NCI-H2081 treated with DMSO at 0.1 percent for 48 hours (cell line): ENCODE measurements at places on chromosomes 3 and 15.

GRCh38 chr3:120550546-120550945 lies 45.6 kb upstream of the NDUFB4 start:
- DNase-seq, result no peak

- DNase-seq, result no peak
Observed at GRCh38 chr3:43692085-43692855, 1.5 kb downstream of the ABHD5 start.

DNA sequence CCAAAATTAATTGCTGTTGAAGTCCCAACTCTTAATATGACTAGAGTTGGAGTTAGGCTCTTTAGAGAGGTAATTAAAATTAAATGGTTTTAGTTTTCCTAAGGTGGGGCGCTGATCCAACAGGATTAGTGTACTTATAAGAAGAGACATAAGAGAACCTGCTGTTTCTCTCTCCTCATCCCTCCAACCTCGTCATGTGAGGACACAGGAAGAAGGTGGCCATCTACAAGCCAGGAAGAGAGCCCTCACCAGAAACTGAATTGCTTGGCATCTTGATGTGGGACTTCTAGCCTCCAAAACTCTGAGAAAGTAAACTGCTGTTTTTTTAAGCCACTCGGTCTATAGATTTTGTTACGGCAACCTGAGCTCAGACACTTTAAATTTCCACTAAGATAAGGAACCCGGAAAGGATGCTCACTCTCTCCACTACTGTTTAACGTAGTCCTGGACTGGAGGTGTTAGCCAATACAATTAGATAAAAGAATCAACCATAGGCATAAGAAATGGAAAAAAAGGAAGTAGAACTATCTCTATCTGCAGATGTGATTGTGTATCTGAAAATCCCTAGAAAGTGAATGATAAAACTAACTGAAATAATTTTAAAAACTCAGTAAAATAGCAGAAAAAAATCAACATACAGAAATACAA lies 26.8 kb downstream of the DCBLD2 start:
- no peak for DNase-seq

- DNase-seq, result no peak
Observed at GRCh38 chr3:26279091-26279490, 343.5 kb upstream of the LRRC3B start.

DNA sequence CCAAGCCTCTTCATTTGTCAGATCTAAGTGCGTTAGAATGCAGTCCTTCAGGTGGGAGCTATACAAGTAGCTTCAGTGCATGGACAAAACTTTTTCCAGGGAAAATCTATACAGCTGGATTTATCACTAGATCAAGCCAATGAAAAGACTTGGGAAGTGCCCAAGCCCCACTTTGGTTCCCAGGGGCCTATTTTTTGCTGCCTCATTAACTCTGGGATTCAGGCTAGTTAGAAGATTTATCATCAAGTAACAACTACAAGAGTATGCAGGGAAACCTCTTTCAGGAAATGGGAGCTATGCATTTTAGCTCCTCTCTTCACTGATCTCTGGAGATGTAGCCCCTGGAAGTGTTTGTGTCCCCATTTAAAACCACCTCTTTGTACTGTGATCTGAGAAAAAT lies 908.8 kb downstream of the SQOR start:
- no peak for DNase-seq

GRCh38 chr3:37853691-37854413 lies 7.8 kb upstream of the CTDSPL start:
- no peak for DNase-seq

DNA sequence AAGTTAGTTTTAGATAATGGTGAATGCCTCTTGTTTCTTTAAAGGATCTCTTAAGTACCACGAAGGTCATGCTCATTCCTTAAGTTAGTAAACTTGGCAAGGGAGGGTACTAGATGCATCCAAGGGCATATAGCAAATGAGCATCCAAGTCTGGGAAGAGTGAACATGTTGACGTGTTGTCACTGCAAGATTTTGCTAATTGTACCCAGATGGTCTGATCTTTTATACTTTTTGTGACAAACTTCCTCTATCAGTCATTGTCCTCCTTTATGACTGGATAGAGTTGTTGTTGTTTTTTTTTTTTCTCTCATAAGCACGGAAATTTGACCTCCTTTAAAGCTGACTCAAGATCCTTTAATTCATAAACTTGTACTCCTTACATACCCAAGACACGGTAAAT lies 121.3 kb downstream of the CHST2 start:
- no peak for DNase-seq

DNA sequence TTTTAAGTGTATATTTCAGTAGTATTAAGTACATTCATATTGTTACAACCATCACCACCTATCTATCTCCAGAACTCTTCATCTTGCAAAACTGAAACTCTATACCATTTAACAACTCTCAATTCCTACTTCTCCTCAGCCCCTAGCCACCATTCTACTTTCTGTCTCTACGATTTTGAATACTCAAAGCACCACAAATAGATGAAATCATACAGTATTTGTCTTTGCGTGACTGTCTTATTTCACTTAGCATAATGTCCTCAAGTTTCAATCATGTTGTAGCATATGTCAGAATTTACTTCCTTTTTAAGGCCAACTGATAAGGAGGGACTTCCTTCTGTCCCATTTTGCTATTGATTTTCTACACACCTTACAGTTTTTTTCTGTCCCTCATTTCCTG lies 593.3 kb downstream of the FHIT start:
- DNase-seq, result no peak

DNA sequence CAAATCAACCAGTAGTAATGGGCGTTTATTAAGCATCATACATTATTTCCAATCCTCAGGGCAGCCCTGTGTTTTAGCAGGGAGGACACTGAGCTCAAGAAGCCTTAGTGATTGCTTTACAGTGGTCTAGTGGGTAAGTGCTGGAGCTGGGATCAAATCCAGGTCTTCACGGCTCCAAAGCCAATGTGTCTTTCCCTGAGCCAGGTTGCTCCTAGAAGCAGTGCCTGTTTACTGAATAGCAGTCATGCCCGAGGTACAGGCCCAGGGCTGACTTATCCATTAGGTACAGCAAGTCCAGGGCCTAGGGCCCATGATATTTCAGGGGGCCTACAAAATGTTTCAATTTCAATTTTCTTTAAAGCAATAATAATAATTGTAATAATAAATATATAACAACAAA lies 9.6 kb upstream of the SMAD6 start:
- no peak for DNase-seq

- DNase-seq, result no peak
Observed at GRCh38 chr3:187713504-187713903, 11.1 kb upstream of the RTP2 start.

DNA sequence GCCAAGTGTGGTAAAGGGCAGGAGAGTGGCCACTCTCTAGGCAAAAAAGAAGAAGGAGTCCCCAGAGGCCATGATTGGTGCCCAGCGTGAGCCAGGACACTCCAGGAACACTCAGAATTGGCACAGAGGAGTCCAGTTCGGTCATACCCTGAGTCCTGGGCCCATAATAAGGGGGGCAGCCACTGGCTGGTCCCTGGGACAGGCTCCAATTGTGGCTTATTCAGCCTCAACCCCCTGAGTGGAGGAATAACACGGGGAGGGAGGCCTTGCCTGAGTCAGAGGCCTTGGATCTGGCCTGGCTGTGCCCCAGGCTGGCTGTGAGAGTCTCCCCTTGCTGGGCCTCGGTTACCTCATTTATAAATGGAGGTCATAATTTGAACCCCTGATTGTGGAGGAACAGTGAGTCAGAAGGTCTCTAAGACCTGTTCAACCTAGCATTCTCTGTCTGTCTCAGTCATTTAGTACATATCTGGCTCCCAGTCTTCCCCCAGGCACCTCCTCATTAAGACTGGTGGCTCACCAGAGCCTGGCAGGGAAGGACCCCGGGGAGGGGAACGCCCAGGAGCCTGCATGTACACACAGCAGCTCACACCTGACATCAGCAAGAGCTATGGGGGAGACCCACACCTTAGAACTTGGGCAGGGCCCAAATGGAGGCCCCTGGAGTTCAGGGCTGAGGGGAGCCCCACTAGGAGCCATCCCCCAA lies 95.9 kb upstream of the ATP2B2 start:
- no peak for DNase-seq

DNA sequence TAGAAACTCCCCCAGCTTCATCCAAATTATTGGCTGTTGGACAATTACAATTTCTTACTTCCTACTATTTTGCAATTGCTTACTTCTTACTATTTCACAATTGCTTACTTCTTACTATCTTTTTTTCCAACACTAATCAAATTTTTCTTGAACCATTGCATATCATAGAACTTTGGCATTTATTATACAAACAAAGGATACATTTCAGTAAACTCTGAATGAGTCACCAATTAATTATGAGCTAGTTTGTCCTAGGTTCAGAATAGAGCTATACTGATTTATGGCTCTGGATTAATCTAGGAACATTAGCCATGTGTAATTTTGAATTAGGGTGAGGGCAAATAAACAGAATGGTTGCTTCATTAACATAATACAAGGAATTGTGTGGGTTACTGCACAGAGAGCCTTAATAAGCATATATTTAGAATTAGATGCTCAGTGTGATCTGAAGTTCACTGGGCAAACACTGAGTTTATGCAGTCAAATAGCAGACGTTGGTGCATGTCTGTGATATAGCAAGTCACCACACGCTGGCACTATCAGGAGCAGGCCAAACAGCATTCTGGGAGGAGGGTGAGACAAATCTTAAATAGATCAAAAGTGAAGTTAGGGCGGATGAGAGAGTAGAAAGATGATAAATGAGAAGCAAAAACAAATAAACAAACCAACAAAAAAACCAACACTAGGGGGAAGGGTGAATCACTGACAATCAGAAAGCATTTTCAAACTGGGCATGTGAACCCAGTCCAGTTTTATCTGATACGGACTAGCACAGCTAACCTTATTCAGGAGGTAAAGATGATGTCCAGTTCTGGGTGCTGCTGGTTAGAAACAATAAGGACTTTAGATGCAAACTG lies 21.5 kb downstream of the GABRR3 start:
- DNase-seq, result no peak

GRCh38 chr3:100993309-100993708 lies at the start of gene ABI3BP:
TSS of gene ABI3BP (minus strand) at chr3:100993421. CDS start at chr3:100993384, 37 bp downstream.
- DNase-seq, result no peak

GRCh38 chr3:129837065-129837642 lies 56.4 kb downstream of the TMCC1 start:
- DNase-seq, result no peak

- no peak for DNase-seq
Observed at GRCh38 chr15:83747050-83747717, 93.3 kb downstream of the ADAMTSL3 start.

DNA sequence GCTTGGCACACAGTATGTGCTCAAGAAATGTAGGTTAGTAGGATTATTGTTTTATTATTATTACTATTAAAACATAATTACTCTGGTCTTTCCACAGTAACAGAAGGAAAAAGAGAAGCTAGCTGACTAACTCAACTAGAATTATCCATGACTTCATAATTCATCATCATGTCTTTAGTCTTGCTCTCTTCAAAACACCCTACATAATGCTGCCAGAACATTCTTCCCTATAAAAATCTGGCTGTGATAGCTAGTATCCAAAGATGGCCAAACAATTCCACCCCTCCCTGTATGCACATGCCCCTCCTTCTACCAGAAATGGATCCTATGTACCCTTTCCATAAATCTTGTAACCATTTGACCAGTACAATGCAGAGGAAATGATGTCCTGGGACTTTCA lies 48.8 kb upstream of the SRGAP3 start:
- DNase-seq, result no peak

DNA sequence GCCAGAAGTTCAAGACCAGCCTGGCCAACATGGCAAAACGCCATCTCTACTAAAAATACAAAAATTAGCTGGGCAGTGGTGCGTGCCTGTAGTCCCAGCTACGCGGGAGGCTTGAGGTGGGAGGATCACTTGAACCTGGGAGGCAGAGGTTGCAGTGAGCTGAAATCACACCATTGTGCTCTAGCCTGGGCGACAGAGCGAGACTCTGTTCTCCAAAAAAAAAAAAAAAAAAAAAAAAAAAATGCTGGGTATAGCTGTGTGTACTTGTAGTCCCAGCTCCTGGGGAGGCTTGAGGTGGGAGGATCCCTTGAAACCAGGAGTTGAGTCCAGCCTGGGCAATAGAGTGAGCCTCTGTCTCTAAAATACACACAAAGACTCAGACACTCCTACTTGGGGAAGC lies 32.0 kb downstream of the PPP1R2 start:
- DNase-seq, result no peak

- no peak for DNase-seq
Observed at GRCh38 chr3:169813278-169813677, 574 bp upstream of the LRRC34 start.

GRCh38 chr15:25670025-25670554 lies 193.0 kb downstream of the ATP10A start:
- DNase-seq, result no peak
